ENCODE measurements at places on chromosomes 7 and 10.

DNA sequence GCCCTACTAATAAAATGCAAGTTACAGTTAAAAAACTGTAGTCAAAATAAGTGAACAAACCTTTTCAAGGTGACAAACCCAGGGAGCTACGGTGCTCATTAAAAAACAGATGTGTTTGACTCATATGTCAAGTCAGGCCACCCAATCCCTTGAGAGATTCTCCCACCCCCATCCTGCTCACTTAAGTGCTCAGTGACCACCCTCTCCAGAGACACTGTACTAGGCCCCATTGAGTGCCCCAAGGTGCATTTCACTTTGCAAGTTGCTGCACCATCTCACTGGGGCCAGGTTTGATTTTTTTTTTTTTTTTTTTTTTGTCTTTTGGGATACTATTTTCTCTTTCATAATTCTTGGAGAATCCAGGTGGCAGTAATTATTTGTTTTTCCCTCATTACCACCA is 1.9 kb downstream of the ERV3-1 start:
- DNase-seq = no peak

- DNase-seq = no peak
These were observed 351.1 kb upstream of the KLF6 start for GRCh38 chr10:4136121-4136520.

GRCh38 chr7:132609222-132609621 is 33.0 kb upstream of the PLXNA4 start:
- DNase-seq = no peak

- DNase-seq = no peak
These were observed 125.4 kb downstream of the ITIH5 start for GRCh38 chr10:7541137-7542087.

DNA sequence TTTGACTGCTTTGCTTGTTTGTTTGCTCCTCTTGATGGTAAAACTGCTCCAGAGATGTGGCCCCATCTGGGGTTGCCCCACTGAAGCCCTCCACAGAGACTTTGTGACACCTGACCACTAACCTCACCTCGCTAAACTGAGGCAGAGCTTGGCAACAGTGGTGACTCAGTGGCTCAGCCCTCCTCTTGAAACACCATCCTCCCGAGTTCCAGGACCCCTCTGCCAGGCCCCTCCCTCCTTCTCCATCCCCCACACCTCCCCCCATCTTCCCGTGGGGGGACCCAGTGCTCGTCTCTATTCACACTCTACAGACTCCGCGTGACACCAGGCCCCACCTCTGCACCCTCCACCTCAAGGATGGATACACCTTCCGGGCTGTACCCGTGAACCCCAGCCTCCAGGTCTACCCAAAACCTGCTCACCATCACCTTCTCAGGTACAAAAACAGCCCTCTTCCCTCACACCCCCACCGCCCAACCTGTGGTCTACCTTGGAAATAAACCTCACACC is 19.0 kb upstream of the RET start:
- DNase-seq = no peak

DNA sequence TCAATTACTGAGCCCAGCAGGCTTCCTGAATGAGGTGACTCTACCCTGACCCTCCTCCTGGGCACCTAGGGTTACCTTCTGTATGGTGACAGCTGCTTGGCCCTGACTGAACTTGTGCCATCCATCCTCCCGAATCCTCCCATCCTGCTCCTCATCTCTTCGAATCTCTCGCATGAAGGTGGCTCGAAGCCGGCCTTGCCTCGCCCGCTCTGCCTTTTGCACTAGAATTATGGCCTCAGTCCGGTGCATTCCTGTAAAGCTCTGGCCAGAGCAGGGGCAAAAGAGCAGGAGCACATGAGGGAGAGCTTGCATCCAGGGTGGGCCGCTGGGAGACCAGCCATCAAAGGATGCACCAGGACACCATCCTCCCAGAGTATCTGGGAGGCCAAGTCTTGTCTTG is 7.5 kb downstream of the H2BK1 start:
- no peak for DNase-seq

GRCh38 chr10:86226016-86226415 is 140.6 kb downstream of the GRID1 start:
- no peak for DNase-seq

GRCh38 chr10:49410365-49411074 is 14.6 kb upstream of the DRGX start:
- no peak for DNase-seq

Measured in activated CD4-positive, alpha-beta T cell treated with anti-CD3 and anti-CD28 coated beads, Interleukin-2, amount 10 ng/mL, durations not matched to agents 7 days and 5 days (primary cell).